ENCODE measurements at places on chromosomes 6 and 20. TPM values are rescaled to one million over a fixed set of nuclear protein-coding genes. Genes with fewer than 3 reads are reported as not detected.

PRRT1 gene
- total RNA-seq: 0.33 TPM

HNF4A gene
- not detected for total RNA-seq

TFAP2B gene
- total RNA-seq: not detected

RREB1 gene
- total RNA-seq: 20.6 TPM

CCNC gene
- 44.2 TPM for total RNA-seq

BTNL2 gene
- not detected for total RNA-seq

CPXM1 gene
- total RNA-seq: 53.5 TPM

TRIM15 gene
- total RNA-seq: not detected

GABRR2 gene
- 1.0 TPM for total RNA-seq

CUL7 gene
- total RNA-seq: 8.3 TPM

BNIP5 gene
- not detected for total RNA-seq

SOX4 gene
- 1.5 TPM for total RNA-seq

PGC gene
- not detected for total RNA-seq

ABT1 gene
- total RNA-seq: 29.5 TPM

RIPPLY2 gene
- total RNA-seq: not detected

LZTS3 gene
- total RNA-seq: 0.62 TPM

PCSK2 gene
- not detected for total RNA-seq

C20orf202 gene
- 0.40 TPM for total RNA-seq

TREML1 gene
- not detected for total RNA-seq

TBX18 gene
- total RNA-seq: not detected

ZSCAN23 gene
- 1.5 TPM for total RNA-seq

DUSP15 gene
- not detected for total RNA-seq
